ENCODE measurements at places on chromosomes 7 and 10.
A peak's percentile ranks its signal among the peaks of the same experiment; 100 is the strongest.

DNA sequence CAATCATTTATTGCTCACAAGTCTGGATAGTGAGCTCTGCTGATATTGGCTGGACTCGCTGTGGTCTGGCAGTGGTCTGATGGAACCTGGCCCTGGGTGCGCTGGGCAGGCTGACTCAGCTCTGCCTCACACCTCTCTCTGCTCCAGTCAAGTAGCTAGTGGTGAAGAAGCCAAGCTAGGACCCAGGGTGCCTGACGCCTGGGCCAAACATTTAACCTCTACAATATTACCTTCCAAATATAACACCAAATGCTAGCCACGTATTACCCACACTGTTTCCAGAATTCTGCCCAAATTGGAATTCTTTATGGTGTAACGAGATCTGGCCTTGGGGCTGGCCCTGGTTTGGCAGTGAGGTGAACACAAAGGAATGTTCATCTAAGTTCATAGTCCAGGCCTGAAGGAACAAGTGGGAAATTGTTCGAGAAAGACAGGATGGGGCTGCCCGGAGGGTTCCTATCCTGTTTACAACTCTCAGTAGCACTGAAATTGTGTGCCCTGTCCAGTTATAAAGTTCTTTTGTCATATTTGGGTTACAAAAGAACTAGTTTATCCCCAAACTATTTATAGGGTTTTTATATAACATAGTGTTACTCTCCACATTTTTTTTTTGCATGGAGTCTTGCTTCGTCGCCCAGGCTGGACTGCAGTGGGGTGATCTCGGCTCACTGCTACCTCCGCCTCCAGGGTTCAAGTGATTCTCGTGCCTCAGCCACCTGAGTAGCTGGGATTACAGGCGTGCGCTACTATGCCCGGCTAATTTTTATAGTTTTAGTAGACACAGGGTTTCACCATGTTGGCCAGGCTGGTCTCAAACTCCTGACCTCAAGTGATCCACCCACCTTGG is 16.3 kb downstream of the OR2AE1 start:
- no peak for DNase-seq

DNA sequence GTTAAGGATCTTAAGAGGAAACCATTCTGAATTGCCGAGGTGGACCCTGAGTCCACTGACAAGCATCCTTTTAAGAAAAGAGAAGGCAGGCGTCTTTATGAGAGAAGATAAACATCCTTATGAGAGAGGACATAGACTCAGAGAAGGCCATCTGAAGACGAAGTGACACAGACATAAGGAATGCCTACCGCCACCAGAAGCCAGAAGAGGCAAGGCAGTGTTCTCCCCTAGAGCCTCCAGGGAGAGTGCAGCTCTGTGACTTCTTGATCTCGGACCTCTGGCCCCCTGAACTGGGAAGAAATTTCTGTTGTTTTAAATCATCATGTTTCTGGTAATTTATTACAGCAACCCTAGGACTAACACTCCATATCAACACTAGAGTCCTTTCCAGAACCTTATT is 25.2 kb upstream of the ING3 start:
- DNase-seq, result no peak

DNA sequence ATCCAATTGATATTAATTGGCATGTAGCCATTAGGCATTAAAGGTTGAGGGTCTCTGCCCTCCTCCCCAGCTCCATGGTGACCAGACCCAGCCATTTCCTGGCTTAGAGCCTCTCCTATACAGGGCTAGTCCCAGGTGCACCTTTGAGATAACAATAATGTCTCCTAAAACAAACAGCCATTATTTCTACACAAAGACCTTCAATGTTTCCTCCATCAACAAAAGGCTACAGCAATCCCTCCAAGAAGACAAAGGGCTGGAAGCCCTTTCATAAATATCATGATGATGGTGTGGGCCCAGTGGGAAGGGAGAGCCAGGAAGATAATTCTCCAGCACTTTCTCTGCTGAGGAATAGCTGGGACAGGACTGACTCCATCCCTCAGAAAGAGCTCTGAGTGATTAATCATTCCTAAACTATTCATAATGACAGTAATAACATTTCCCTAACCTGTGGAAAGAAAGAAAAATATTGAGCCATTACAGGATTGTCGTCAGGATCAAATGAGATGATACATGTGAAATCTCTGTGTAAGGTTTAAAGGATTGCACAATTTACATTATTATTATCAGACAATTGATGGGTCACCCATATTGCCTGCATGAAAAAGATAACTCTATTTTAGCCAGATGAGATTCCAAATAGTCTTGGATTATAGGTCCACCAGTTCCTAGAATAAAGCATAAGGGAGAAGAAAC is 10.2 kb downstream of the PKD2L1 start:
- no peak for DNase-seq

DNA sequence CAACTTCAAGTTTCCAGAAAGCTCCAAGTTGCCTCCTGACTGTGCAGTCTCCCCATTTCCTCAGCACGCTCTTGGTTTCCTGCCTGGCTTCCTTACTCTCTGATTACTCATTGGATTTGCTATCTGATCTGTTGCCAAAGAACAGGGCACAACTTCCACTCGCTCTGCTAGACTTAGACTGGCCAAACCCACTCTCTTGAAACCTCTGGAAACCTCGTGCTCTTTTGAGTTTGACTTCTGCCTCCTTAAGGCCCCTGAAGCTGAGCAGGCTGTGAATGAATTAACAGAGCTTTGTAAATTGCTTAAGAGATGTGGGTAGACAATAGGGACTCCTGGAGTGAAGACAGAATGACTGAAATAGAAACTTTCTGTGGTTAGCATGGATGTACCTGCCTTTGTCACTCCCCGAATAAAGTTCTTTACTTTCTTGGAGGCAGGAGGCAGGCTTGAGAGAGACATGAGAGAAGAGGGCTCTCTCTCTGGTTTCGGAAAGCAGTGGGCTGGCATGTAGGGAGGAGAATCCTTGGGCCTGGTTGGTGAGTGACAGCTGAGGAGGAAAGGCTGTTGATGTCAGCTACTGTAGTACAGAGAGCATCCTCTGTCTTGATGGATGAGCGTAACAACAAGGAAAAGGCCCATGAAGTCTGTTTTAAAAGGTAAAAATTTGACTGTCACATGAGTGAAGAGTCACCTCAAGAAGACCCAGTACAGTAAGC is 70.8 kb downstream of the CHN2 start:
- DNase-seq, result no peak

- DNase-seq, result no peak
Measured at GRCh38 chr10:84204122-84204521, 9.8 kb downstream of the CDHR1 start.

DNA sequence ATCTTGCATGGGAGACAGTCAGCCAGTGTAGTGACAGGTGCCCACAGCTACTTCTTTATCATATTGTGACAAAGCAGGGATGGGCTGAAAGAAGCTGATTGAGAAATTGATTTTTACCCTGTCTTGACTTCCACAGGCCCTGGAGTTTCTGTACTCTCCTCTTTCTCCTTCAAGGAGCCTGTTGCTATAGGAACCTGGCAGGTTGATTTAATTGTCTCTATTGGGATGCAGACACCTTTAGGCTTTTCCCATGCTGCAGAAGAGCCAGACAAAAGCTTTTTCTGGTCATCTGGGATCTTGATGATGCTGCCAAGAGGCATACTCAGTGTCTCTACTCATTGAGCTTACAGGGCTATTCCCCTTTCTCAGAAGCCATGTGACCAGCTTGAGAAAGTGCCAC is 754.8 kb downstream of the KCNMA1 start:
- no peak for DNase-seq

DNA sequence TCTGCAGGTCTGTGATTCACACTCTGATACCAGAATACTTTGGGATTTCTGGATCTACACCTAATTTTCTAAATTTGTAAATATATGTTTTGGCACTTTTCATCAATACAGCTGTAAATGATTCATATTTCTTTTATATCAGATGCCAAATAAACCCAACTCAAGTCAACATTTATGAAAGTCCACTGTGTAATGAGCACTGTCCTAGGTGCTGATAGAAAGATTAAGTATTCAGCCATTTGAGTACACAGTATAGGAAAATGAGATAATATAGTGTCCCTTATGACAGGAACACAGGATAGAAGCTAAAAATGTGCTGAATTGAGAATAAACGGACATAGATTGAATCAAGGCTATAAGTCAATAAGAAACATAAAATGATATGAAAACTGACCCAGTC is 6.4 kb downstream of the ANXA7 start:
- no peak for DNase-seq

- DNase-seq, result no peak
Measured at GRCh38 chr10:95350219-95350829, 59.5 kb upstream of the PDLIM1 start.

DNA sequence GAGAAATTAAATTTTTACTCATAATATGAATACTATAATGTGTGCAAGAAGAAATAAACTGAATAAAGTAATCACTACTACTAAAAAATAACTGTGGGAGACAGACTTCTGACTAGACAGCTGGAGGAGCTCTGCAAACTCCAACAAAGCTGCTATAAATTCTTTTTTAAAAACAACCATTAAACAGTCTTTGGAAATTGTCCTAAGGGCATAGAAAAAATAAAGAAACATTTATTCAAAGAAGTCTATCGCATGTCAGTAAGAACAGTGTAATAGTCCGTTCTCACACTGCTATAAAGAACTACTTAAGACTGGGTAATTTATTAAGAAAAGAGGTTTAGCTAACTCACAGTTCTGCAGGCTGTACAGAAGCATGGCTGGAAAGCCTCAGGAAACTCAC is 56.0 kb downstream of the ZPBP start:
- DNase-seq, result no peak

GRCh38 chr10:17059197-17059688 is 70.4 kb downstream of the CUBN start:
- no peak for DNase-seq

DNA sequence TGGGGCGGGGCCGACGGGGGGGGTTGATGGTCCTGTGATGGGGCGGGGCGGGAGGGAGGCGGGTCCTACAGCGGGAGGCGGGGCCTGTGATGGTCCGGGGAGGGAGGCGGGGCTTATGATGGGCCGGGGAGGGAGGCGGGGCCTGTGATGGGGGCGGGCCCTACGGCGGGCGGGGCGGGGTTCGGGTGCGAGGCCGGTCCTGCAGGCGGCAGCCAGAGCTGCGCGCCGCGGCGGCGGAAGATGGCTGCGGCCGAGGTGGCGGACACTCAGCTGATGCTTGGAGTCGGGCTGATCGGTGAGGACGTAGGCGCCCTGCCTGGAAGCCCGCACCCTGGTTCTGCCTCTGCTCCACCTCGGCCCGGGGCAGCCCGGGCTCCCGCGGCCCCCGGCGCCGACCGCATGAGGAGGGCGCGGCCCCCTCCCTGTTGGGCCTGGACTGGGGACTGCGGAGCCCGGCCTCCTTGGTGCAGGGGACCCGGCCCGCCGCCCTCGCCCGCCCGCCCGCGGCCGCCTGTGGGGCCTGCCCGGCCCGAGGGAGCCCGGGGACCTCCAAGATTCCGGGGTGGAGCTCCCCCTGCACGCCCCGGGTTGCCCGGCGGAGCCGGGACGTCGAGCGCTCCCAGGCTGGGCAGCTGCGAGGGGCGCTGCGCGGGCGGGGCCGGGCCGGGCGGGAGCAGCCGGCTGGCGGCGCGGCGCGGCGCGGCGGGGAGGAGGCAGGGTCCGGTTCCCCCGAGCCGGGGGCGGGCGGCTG is at the start of gene DENND10:
TSS of gene DENND10 (plus strand) at position 211 of the 751 bp plus-strand sequence. CDS start at position 241, 30 bp downstream.
- DNase-seq, result peak; percentile 85

- no peak for DNase-seq
Measured at GRCh38 chr7:25124465-25125136, 459 bp downstream of the CYCS start.

- DNase-seq, result no peak
Measured at GRCh38 chr7:123122916-123123315, 76.9 kb downstream of the SLC13A1 start.

- no peak for DNase-seq
Measured at GRCh38 chr10:11146402-11147171, 128.9 kb downstream of the CELF2 start.

DNA sequence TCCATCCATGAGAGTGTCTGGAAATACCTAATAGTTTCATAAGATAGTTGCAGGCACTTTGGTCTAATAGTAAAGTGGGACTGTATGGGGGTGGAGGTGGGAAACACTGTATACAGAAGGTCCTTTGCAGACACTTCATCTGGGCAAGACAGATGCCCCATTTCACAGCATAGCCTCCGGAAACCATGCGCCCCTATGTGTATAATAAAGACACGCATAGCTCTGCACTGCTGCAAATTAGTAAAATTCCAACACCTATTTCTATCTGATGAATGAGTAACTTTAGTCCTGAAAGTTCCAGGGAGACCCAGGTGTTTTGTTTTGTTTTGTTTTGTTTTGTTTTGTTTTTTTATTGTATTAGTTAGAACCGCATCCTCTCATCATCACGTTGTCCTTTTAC is 187.1 kb downstream of the CREB5 start:
- no peak for DNase-seq

GRCh38 chr10:77533887-77534278 is 103.7 kb downstream of the KCNMA1 start:
- DNase-seq, result no peak

- DNase-seq, result no peak
Measured at GRCh38 chr7:134031835-134032617, 95.1 kb upstream of the LRGUK start.

GRCh38 chr10:75911426-75911825 is 480.0 kb downstream of the LRMDA start:
- DNase-seq, result no peak

GRCh38 chr10:51124852-51125251 is 50.6 kb downstream of the PRKG1 start:
- no peak for DNase-seq

DNA sequence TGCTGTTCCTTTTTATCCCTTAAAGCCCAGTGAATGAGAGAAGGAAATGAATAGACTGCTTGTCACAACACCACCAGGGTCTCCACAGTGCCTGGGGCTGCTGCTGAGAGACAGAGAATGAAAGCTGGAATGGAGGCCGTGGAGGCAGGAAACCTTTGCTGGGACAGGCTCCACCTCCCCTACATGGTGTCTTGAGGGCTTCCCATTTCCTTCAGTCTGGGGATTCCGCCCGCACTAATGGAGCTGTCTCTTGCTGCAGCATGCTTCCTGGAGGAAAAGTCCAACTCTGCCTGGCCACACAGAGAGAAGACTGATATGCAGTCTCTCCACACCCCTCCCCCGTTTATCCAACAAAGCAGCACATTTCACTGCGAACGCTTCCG is 54.5 kb downstream of the LRRC4 start:
- DNase-seq, result no peak

All from glutamatergic neuron (in vitro differentiated cells).